ENCODE measurements at places on chromosomes 4 and X. TPM values are rescaled to one million over a fixed set of nuclear protein-coding genes. Genes with fewer than 3 reads are reported as not detected.

DNA sequence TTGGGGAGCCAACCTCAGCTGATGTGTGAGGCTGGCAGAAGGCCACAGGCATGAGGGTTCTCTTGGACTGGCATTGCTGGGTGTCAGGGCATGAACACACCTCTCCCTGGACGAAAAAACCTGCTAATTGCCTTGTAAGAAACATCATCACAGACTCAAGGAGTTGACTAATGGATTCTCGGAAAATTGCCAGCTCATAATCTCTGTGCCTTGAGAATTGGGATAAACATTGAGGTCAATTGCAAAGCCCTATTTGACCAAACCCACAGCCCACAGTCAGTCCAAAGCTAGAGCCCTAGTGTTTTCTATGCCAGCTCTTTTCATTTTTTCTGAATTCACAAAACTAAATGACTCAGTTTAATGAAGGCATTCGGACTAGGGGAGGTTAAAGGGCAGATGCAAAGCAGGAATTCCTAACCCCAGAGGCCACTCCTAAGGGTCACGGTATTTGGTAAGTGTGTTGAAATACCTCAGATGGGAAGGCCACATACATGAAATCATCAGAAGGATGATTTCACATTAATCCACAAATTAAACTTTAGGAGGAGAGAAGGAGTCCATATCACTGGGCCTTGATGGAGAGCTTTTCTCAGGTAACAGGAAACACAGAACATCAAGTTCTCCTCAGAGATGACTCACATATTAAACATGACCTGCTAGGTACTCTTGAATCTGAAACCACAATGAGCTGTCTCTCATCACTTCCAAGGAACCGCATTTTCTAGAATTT, 39.0 kb upstream of the RASL11B start:
- DNase-seq = no peak

GRCh38 chr4:74262522-74262921, 45.7 kb upstream of the EPGN start:
- DNase-seq = peak; percentile 34

- no peak for DNase-seq
These were observed 550.7 kb upstream of the SLIT2 start for GRCh38 chr4:19700992-19701391.

- DNase-seq = no peak
These were observed 166.7 kb downstream of the FHIP1A start for GRCh38 chr4:151575646-151576045.

GRCh38 chr4:87540146-87541058, 11.2 kb upstream of the SPARCL1 start:
- peak; percentile 91 for DNase-seq

Gene SPP1
- polyA plus RNA-seq = 4.3 TPM

DNA sequence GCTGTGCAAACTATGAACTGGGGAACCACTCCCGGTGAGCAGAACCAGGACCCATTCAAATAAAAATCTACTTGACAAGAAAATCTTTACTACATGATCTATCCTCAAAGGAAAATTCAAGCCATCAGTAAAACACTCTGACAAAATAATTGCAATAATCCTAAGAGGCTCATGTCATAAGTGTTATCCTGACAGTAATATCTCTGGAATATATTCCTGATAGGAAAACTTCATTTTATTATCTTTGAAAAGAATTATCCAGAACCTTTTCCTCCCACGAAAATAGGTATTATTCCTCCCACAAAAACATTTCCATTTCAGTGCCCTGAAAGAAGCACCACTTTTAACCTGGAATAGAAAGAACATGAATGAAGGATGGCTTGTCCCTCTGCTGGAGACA, 357.7 kb upstream of the PCDH7 start:
- no peak for DNase-seq

Gene TMEM150C
- 3.9 TPM for polyA plus RNA-seq

Gene LDOC1
- polyA plus RNA-seq = 14.7 TPM

Measured in stomach (tissue), 19 donors.